ENCODE measurements at places on chromosomes 16 and 17. TPM values are rescaled to one million over a fixed set of nuclear protein-coding genes. Genes with fewer than 3 reads are reported as not detected.

The GPRC5B gene
- 103 TPM for total RNA-seq

The FNDC8 gene
- not detected for total RNA-seq

The KRTAP4-16 gene
- not detected for total RNA-seq

The TERB1 gene
- not detected for total RNA-seq

The PCYT2 gene
- total RNA-seq: 28.4 TPM

The SOX15 gene
- total RNA-seq: 1.2 TPM

The ZDHHC7 gene
- total RNA-seq: 37.1 TPM

The RNF222 gene
- not detected for total RNA-seq

The FSCN2 gene
- total RNA-seq: 0.50 TPM

The SDK2 gene
- total RNA-seq: 1.5 TPM

The MPV17L gene
- 5.3 TPM for total RNA-seq

The HS3ST3A1 gene
- total RNA-seq: 0.57 TPM

The UNC119 gene
- total RNA-seq: 22.2 TPM

The SOST gene
- total RNA-seq: not detected

The ZNF319 gene
- 9.2 TPM for total RNA-seq

The ZG16B gene
- total RNA-seq: 0.37 TPM

The SHBG gene
- not detected for total RNA-seq

The MLKL gene
- total RNA-seq: 4.7 TPM

The KCNH6 gene
- total RNA-seq: not detected

The FAM234A gene
- 143 TPM for total RNA-seq

The NTN1 gene
- total RNA-seq: 28.4 TPM

The MT4 gene
- not detected for total RNA-seq

The PRSS22 gene
- total RNA-seq: not detected

The PIK3R5 gene
- 2.5 TPM for total RNA-seq

The CSH1 gene
- total RNA-seq: not detected

The SCN4A gene
- total RNA-seq: 0.32 TPM

The DPEP2NB gene
- total RNA-seq: not detected

The PRSS21 gene
- total RNA-seq: not detected

The SDR42E2 gene
- not detected for total RNA-seq

The POLR3K gene
- 12.9 TPM for total RNA-seq

The RABEP1 gene
- 56.0 TPM for total RNA-seq
